ENCODE measurements at places on chromosomes 4 and X.
A peak's percentile ranks its signal among the peaks of the same experiment; 100 is the strongest.

GRCh38 chr4:170256807-170257206 lies 167.1 kb upstream of the AADAT start:
- no peak for DNase-seq

- no peak for DNase-seq
These were observed at the start of gene SERTM2 for GRCh38 chrX:111511477-111511876. TSS of gene SERTM2 (plus strand) at chrX:111511645. CDS start at chrX:111518858, 7,213 bp downstream.

- DNase-seq, result no peak
These were observed 13.7 kb downstream of the TEC start for GRCh38 chr4:48255959-48256342.

- DNase-seq, result no peak
These were observed 4.8 kb upstream of the HGFAC start for GRCh38 chr4:3436798-3437581.

DNA sequence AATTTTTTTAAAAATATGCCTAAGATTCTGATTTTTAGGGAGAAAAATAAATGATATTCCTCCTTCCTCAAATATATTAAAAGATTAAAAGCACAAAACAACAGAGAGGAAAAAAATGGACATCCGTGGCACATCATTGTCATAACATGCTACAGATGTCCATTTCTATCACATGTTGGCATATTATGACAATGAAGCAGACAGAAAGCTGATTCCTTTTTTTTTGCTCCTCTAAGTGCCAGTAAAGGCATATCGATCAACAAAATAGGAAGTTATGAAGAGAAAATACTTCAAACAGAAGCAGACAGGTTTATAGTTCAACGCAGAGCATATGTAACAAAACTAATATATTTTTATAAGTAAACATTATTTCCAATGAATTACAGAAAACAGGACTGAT lies 11.2 kb downstream of the KLHL8 start:
- no peak for DNase-seq

- peak; percentile 33 for DNase-seq
These were observed 194.6 kb upstream of the FTHL17 start for GRCh38 chrX:31266203-31267076.

DNA sequence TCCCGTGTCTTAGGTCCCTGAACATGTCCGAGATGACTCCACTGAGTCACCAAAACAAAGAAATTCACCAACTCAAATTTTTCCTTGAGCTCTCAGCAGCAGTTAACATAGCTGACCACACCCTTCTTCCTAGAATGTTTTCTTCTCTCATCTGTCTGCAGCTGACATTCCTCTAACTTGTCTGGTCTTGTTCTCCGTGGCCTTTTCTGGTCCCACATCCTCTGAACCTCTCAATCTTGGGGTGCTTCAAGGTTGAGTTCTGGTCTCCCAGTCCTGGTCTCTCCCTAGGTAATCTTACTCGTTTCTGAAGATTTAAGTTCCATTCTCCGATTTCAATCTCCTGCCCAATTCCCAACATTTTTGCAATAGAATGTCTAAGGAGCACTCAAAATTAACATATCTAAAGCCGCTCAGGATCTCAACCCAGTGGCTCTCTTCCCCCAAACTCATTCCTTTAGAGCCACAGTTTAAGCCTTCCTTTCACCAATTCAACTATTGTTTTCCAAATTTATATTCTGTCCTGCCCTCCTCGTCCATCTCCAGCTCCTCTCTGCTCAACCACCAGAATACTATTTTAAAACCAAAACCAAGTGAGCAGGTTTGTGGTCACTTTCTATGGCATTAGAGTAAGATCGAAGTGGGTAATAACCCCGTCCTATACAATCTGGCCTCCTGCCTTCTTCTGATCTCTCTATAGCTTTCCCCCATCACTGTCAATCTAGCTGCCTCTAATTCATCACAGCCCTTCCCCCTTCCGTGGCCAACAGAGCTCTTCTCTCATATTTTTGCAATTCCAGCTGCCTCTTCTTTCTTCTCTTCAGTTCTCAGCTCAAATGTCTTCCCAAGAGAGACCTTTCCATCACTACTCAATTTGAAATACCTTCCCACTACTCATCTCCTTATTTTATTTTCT lies 1.2 kb downstream of the TRIML2 start:
- no peak for DNase-seq

GRCh38 chr4:62814510-62815047 lies 1594.7 kb downstream of the TECRL start:
- no peak for DNase-seq

- no peak for DNase-seq
These were observed 77.0 kb downstream of the PALLD start for GRCh38 chr4:168573870-168574269.

- DNase-seq, result peak; percentile 92
These were observed 125.7 kb upstream of the NAP1L5 start for GRCh38 chr4:88823058-88823919.

- no peak for DNase-seq
These were observed 155.0 kb downstream of the MSL3 start for GRCh38 chrX:11913001-11913400.

GRCh38 chrX:136627409-136627808 lies 20.5 kb upstream of the CD40LG start:
- no peak for DNase-seq

GRCh38 chr4:41185614-41186592 lies 28.4 kb downstream of the APBB2 start:
- DNase-seq, result no peak

- DNase-seq, result no peak
These were observed 23.1 kb downstream of the MAGEA8 start for GRCh38 chrX:149903889-149904748.

DNA sequence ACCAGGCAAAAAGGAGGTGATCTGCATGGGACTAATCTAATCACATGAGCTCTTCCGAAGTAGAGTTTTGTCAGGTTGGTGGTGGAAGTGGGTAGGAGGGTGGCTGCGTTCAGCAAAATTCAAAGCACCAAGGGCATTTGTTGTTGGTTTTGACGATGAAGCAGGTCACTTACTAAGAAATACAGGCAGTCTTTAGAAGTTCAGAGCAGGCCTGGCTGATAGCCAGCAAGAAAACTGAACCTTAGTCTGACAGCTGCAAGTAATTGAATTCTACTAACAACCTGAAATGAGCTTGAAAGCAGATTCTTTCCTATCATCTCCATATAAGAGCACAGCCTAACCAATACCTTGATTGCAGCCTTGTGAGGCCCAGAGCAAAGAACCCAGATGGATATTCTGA lies 505.8 kb downstream of the KLHL13 start:
- DNase-seq, result no peak

DNA sequence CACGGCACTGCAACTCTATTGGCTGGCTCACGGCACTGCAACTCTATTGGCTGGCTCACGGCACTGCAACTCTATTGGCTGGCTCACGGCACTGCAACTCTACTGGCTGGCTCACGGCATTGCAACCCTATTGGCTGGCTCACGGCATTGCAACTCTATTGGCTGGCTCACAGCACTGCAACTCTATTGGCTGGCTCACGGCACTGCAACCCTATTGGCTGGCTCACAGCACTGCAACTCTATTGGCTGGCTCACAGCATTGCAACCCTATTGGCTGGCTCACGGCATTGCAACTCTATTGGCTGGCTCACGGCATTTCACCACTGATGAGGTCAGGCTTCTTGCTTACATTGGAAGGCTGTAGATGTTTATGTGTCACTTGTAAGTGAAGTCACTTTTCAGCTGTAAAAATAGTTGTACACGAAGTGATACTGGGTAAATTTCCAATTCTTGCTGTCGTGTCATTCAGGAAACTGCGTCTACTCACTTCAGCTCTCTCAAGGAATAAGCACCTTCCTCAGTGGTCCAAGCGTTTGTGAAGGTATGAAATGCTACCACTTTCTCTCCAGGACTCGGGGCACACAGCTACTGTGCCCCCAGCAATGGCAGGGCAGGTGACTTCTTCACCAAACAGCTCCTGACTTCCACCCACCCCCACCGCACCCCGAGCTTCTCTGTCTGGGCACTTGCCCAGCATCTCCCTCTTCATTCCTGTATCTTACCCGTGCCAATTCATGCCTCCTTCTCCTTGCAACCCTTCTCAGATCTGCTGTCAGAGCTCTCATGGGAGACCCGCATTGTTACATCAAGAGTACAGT lies 141.3 kb downstream of the AFAP1 start:
- DNase-seq, result no peak

GRCh38 chrX:133881893-133882292 lies 103.5 kb downstream of the GPC3 start:
- DNase-seq, result peak; percentile 76

GRCh38 chrX:116318672-116319071 lies 117.7 kb upstream of the SLC6A14 start:
- no peak for DNase-seq

GRCh38 chr4:133424605-133425004 lies 275.5 kb downstream of the PCDH10 start:
- DNase-seq, result no peak

GRCh38 chrX:98654565-98654964 lies 1755.5 kb downstream of the PCDH19 start:
- no peak for DNase-seq

- no peak for DNase-seq
These were observed 18.5 kb upstream of the HOPX start for GRCh38 chr4:56699537-56700105.

- DNase-seq, result peak; percentile 57
These were observed 121.8 kb upstream of the NDP start for GRCh38 chrX:44094821-44095530.

- no peak for DNase-seq
These were observed 152.0 kb upstream of the FTHL17 start for GRCh38 chrX:31223817-31224216.

DNA sequence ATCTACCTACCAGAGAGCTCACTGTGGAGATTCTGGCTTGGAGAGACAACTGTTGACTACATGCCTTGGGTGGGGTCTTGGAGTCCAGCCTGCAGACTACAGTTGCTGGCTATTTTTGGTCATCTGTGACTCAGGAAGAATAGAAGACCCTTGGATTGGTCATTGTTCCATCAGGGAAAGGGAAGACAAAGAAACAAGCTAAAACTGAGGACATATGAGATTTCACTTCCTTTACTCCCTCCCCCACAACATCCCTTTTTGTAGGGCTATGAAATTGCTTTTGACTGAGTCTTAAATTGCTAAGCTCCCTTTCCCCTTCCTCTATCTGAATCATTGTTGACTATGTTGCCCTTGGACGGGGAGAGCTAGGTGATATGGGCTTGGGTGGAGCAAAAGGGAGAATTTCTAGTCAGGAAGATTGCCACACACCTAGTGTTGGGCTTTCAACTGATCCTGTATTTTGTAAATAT lies 11.7 kb downstream of the MSN start:
- DNase-seq, result no peak

GRCh38 chrX:113551919-113552318 lies 711.3 kb upstream of the AMOT start:
- no peak for DNase-seq

GRCh38 chr4:129428454-129428853 lies 332.5 kb downstream of the C4orf33 start:
- DNase-seq, result no peak

DNA sequence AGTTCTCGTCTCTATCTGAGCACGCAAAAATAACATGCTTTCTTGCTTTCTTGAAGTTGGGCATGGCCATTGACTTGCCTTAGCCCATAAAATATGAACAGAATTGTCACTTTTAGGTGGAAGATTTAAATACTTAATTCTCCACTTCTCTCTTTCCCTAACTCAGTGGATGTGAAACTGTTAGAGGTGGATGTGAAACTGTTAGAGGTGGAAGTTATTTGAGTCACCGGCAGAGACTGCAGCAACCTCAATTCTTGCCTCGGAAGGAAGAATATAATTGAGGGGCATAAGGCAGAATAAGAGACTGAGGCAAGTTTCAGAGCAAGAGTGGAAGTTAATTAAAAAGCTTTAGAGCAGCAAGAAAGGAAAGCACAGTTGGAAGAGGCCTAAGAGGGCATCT lies 2.8 kb upstream of the PARM1 start:
- no peak for DNase-seq

DNA sequence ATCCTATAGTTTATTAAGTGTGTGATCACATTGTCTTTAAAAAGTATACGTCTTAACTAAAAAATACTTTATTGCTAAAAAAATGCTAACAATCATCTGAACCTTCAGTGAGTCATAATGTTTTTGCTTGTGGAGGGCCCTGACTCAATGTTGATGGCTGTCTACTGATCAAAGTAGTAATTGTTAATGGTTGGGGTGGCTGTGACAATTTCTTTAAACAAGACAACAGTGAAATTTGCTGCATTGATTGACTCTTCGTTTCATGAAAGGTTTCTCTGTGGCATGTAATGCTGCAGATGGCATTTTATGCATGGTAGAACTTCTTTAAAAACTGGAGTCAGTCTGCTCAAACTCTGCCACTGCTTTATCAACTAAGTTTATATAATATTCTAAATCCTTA lies 101.4 kb upstream of the IL15 start:
- no peak for DNase-seq

- peak; percentile 25 for DNase-seq
These were observed 143.5 kb downstream of the MGST2 start for GRCh38 chr4:139808808-139809756.

DNA sequence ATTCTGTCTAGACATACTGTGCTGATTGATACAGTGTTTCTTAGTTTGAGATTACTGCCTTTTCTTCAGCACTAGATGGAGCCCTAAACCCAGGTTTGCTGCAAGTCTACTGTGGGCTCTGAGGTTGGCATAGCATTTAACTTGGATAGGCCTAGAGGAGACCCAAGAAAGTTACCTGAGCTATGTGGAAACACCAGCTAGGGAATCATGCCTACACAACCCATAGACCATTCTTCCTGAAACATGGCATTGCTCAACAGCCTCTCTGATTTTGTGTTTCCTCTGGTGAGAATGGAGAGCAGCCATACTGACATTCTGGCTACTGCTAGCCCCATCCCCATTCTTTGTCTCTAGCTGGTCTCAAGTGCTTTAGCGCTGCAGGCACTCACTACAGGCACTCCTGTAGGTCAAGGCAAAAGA lies 287.7 kb upstream of the PCDH18 start:
- peak; percentile 69 for DNase-seq

DNA sequence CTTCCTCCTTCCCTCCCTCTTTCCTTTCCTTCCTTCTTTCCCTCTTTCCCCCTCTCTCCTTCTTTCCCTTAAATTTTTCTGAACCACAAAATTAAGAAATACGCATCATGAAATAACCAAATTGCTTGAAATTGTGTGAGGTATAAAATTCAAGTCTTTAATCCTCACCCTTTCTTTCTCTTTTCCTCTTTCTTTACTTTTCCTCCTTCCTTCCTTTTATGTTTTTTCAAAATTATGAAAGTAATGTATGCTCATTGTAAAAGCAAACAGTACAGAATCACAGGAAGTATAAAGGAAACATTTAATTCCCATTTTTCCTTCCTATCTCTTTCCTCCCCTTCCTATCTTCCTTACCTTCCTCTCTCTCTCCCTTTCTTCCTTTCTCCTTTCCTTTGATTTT lies 5.4 kb downstream of the ADGRG4 start:
- no peak for DNase-seq

GRCh38 chr4:57318703-57319102 lies 208.5 kb upstream of the IGFBP7 start:
- no peak for DNase-seq
